ENCODE measurements at places on chromosomes 4 and X.

GRCh38 chrX:67613996-67614395 lies 70.2 kb downstream of the AR start:
- DNase-seq: no peak

GRCh38 chr4:25767877-25768725 lies 94.7 kb downstream of the SEL1L3 start:
- no peak for DNase-seq

- DNase-seq: no peak
Observed at GRCh38 chrX:153874366-153875125, 11.4 kb downstream of the L1CAM start.

GRCh38 chrX:48839686-48840085 lies 4.3 kb upstream of the PCSK1N start:
- DNase-seq: no peak

- no peak for DNase-seq
Observed at GRCh38 chr4:6987588-6987961, 55.6 kb upstream of the TADA2B start.

DNA sequence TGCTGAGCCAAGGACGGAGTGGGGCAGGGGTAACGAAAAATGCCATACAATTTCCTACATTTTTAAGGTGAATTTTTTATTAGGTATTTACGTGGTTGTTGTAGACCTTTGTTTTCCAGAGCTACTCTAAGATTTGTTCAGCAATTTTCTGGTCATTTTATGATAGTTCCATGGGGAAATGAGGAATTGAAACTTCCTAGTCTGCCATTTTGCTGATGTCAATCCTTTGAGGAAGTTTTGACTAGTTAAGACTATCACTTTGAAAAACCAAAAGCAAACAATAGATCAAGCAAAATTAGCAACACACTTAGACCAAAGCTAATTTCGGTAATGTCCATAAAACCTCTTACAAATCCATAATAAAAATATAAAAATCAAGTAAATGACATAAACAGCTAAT lies 7.0 kb upstream of the TLR3 start:
- no peak for DNase-seq

GRCh38 chr4:818106-818921 lies 7.6 kb downstream of the CPLX1 start:
- no peak for DNase-seq

DNA sequence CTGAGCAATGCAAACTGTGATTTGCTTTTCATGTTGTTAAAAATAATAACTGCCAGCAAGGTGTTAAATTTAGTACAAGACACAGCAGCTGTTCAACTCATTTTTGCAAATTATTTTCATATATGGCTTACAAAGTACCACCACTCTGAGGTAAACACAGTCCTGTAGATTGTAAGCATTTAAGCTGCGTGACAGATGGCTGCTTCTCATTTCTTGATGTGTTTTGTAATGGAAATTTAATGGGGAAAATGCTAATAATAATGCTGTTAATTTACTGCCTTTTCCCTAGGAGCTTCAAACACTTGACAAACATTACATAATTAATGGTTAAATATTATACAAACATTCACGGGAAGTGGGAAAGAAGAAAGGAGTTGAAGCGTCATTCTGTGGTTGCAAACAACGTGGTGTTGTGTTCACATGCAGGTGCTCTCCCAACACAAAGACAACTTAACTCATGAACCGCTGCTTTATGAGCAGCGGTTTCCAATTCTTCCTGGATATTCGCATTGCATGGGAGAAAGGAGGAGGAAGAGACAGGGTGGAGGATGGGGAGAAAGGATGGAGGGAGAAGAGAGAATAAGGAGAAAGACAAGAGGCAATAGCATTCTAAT lies 236.8 kb upstream of the VCX start:
- DNase-seq: no peak

GRCh38 chrX:101442085-101442484 lies 34.1 kb downstream of the HNRNPH2 start:
- DNase-seq: no peak

- no peak for DNase-seq
Observed at GRCh38 chr4:135277068-135277979, 1075.7 kb upstream of the PABPC4L start.

GRCh38 chrX:83504721-83505479 lies 3.2 kb upstream of the POU3F4 start:
- no peak for DNase-seq

DNA sequence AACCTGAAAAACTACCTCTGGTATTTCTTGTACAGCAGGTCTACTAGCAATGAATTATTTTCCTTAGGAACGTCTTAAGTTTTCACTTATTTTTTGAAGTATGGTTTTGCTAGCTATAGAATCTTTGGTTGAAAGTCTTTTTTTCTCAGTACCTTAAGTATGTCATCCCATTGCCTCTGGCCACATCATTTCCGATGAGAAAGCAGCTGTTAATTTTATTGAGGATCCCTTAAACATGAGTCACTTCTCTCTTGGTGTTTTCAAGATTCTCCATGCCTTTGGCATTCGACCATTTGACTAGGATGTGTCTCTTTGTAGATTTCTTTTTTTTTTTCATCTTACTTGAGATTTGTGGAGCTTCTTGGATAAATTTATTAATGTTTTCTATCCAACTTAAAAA lies 803.8 kb upstream of the AMOT start:
- DNase-seq: no peak

DNA sequence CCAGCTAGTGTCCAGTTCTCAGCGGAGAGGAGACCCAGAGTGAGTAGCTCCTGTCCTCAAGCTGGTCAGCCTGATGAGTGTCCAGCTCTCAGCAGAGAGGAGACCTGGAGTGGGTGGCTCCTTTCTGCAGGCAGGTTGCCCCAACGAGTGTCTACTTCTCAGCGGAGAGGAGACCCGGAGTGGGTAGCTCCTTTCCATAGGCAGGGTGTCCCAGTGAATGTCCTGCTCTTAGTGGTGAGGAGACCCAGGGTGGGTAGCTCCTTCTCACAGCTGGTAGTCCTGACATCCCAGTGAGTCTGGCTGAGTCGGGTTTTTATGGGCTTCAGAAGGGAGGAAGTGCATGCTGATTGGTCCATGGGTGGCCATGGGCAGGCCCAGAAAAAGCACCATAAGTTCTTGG lies 55.7 kb upstream of the NUDT6 start:
- no peak for DNase-seq

- DNase-seq: no peak
Observed at GRCh38 chr4:85866508-85866907, 391.6 kb downstream of the ARHGAP24 start.
